HCT116 (cell line): ENCODE measurements at places on chromosomes 4 and X. TPM values are rescaled to one million over a fixed set of nuclear protein-coding genes. Genes with fewer than 3 reads are reported as not detected.

The BST1 gene
- total RNA-seq = 0.44 TPM

The STK32B gene
- total RNA-seq = not detected

The SH3D19 gene
- 37.5 TPM for total RNA-seq

The ABCG2 gene
- total RNA-seq = 0.44 TPM

The SLC6A14 gene
- 0.05 TPM for total RNA-seq

The TMEM271 gene
- total RNA-seq = not detected

- DNase-seq = no peak
These were observed 19.8 kb downstream of the BEX3 start for GRCh38 chrX:103396186-103396585.

GRCh38 chrX:47683184-47683828 lies 24.3 kb upstream of the UXT start:
- DNase-seq = no peak

DNA sequence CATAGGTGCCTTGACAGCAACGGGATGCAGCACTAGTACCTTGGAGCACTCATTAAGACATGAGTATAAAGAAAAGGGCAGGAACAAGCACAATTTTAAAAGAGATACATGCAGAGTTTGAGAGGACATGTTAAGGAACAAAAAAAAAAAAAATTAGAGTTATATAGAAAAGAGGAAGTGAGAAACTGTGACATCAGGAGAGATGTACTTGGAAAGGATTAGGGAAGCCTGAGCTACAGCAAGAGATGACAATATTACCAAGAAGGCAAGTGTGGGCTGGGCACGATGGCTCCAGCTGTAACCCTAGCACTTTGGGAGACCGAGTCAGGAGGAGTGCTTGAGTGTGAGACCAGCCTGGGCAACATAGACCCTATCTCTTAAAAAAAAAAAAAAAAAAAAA lies 37.4 kb downstream of the GPR143 start:
- no peak for DNase-seq

GRCh38 chr4:66609014-66609413 lies 936.3 kb downstream of the CENPC start:
- no peak for DNase-seq

- DNase-seq = no peak
These were observed 701 bp upstream of the BCOR start for GRCh38 chrX:40098264-40099054.

GRCh38 chrX:24577091-24577490 lies 70.1 kb downstream of the PCYT1B start:
- no peak for DNase-seq

- DNase-seq = peak; percentile 27
These were observed at the start of gene BMP2K for GRCh38 chr4:78776079-78776728. TSS of gene BMP2K (plus strand) at chr4:78776350. CDS start at chr4:78776544, 194 bp downstream.

DNA sequence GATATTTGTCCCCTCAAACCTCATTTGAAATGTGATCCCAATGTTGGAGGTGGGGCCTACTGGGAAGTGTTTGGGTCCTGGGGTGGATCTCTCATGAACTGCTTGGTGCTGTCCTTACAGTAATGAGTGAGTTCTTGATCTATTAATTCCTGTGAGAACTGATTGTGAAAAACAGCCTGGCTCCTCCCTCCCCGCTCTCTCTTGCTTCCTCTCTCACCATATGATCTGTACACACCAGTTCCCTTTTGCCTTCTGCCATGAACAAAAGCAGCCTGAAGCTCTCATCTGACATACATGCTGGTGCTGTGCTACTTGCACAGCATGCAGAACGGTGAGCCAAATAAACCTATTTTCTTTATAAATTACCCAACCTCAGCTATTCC lies 11.2 kb upstream of the YIPF7 start:
- no peak for DNase-seq

DNA sequence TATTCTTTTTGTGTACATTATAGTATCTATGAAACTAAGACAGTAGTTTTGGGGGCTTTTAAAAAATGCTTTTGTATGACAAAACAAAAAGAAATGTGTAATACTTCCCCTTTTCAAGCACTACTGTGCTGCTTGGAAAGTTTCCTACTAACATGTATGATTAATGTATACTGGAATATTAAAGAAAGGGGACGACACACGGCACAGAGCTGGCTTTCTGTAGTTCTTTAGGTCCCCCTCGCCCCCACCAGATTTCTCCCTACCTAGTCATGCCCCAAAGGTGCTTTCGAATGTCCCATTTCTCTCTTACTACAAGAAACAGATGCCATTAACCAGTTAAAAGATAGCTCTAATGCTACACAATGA lies 1.6 kb upstream of the AP1S2 start:
- DNase-seq = no peak

- peak; percentile 62 for DNase-seq
These were observed 47.4 kb downstream of the TMEM131L start for GRCh38 chr4:153513596-153513995.

DNA sequence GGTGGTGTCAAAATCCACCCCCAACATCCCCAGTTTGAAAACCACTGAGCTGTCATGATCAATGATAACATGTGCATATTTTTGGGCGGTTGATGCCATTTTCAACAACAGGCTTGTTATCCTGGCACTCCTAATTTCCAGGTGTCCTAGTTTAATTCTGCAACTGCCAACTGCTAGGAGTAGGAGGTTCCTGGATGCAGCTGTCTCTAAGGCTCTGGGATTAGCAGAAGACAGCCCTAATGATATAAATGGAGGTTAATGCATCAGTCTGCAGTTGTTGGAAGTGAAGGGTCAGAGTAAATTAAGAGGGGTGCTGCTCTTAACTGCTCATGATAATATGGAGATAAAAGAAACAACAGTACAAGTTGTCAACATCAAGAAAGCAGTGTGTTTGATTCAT lies 23.8 kb downstream of the ARFIP1 start:
- DNase-seq = no peak

DNA sequence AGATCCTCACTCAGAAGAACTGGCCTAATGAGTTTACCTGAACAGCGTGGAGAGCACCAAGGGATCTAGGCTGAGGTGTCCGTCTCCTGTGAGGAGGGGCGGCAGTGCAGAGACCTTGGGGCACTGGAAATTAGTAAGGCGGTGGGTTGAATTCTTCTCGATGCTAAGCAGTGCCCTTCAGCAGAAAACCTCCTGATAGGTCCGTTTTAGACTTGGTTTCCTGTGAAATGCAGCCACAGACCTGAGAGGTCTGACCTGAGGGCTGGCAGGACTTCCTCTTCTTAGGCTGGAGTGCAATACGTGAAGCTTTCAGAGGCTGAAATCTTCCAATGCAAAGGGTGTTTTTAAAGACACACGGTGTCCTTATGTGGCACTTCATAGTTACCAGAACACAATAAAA lies at the start of gene CLNK:
CLNK (minus strand) TSS at position 138 of the 400 bp plus-strand sequence. CDS start 16,899 bp downstream, outside the sequence.
- DNase-seq = no peak

GRCh38 chr4:148254621-148255343 lies 187.4 kb downstream of the NR3C2 start:
- no peak for DNase-seq

DNA sequence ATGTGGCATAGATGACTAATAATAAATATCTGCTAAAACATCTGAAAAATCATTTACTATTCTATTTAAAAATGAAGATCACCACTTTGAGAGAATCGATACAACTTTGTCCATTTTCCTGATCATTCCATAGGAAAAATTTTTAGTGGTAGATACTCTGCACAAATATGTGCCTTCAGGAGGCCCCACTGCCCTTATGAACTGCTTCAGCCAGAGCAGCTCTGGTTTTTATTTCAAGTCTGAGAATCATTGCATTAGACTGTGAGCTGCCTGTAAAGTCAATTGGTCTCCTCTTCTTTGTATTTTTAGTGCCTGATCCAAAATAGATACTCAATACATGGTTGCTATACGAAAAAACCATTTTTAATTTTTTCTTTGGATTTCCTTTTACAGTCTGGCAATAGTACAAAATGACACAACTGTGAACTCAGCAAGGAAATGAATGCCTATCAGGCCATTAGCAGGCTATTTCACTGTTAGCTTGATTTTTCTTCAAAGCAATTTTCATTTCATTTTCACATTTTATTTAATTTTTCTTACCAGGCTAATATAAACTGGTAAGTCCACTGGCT lies 69.1 kb downstream of the SHISA3 start:
- no peak for DNase-seq

DNA sequence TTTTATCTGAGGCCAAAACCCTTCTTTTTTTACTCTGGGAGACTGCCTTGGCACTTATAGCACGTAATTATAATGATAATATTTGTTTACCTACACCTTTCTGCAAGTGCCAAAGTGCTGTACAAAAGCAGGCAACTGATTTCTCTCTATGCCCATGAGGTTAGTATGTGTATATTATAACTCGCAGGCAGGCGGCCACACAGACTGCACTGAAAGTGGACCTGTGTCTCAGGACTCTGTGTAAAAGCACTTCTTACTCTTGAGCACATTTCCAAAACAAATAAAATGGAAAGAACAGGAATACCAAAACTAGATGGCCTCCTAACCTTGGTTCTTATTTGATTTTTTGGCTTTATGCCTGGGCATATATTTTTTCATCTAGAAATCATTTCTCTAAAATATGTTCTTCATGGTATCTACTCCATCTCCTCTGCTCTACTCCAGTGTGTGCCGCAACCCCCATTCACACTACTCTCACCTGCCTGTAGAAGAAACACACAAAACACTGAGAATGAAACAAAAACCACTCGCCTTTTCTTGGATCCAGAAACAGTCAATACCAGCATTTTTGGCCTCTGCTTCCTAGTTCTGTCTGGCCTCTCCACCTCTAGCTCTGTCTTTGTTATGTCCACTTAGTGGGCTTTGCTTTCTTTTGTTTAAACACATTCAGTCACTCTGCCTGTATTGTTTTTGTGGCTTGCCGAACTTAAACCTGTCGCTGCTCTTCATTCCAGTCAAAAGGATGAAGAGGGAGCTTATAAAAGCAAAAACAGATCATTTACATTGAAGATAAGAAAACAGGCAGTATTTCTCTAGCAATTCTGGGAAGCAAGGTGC lies 934.5 kb upstream of the TENM3 start:
- DNase-seq = no peak

DNA sequence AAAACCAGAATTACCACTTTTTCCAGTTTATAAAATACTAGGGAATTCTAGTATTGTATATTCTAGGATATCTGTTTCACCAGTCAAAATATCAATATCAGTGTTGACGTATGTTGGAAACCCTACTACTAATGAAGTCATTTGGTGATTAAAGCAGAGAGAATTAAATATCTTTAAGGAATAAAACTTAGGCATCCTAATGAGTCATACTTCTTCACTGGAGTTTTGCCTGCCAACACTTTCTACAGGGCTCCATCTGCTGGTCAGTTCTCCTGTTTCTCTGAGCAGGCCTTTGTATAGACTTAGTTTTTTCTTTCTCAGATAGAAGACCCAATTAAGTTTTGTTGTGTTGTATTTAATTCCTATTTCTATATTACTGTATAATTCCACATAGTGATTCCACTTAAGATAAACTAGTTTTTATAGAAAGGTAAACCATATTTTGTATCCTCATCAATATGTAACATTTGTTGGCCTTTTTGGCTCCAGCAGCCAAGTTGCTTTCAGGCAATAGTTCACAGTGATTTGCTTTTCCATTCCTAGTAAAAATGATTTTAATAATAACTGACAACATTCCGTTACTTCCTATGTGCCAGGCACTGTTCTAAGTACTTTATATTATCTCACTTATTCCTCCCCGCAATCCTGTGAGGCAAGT lies 3.5 kb downstream of the AP1AR start:
- DNase-seq = peak; percentile 63

- DNase-seq = no peak
These were observed 45.2 kb downstream of the ADD1 start for GRCh38 chr4:2888886-2889285.

GRCh38 chr4:182124359-182124758 lies 118.8 kb upstream of the TENM3 start:
- no peak for DNase-seq
